CD4-positive, alpha-beta T cell treated with Interleukin-4 for 1 hour (primary cell): ENCODE measurements at places on chromosomes 16 and 17.

DNA sequence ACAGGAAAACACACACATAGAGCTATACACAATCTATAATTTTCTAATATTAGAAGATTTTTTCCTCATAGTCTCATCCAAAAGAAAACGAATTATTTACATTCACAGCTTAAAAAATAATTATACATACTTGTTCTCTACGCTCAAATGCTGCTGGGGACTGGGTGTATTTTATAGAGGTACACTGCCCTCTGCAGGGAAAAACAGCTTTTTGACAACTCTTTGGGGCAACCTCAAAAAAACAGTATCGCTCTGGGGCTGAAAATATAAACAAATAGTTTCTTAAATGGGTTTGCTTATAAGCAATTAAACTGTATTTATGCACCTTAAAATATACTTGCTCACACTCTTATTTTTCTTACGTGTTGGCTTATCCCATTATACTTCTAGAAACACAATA lies 261.8 kb upstream of the PSMD7 start:
- DNase-seq = no peak

DNA sequence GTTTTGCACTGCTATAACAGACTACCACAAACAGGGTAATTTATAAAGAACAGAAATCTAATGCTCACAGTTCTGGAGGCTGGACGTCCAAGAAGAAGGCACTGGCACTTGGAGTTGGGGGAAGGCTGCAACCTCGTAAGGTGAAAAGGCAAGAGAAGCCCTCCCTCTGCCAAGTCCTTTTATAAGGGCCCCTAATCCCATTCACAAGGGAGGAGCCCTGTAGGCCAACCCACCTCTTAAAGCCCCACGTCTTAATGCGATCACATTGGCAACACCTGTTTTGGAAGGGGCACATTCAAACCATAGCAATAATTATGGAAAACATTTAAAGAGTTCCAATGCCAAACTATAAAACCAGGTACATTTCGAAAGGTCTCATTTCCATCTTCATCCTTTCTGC lies 5.2 kb downstream of the PKD1L3 start:
- no peak for DNase-seq

DNA sequence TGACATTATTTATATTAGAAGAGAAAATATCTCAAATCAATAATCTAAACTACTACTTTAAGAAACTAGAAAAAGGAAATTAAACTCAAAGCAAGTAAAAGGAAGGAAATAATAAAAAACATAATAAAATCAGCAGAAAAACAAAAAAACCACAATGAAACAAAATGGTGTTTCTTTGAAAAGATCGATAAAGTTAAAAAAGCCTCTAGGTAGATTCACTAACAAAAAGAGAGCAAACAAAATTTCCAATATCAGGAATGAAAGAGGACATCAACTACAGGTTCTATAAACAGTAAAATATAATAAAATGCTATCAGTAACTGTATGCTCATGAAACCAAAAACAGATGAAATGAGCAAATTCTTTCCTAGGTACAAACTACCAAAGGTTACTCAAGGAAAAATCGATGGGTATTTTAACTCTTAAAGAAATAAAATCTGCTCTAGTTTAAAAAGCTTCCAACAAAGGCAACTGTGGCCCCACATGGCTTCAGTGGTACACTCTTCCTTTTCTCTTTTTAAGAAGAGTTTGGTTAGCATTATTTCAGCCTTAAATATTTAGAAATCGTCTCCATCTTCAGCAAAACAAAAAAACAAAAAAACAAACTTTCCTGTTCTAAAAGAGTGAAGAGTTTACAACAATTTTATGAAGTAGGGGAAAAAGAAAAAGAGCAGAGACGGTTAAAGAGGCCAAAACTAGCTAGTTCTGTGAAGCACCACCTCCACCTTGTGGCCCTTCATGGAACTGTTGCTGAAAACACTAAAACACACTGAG lies 102.2 kb downstream of the TRIM37 start:
- peak; percentile 80 for DNase-seq

GRCh38 chr16:78452025-78452555 lies 352.6 kb downstream of the WWOX start:
- no peak for DNase-seq

DNA sequence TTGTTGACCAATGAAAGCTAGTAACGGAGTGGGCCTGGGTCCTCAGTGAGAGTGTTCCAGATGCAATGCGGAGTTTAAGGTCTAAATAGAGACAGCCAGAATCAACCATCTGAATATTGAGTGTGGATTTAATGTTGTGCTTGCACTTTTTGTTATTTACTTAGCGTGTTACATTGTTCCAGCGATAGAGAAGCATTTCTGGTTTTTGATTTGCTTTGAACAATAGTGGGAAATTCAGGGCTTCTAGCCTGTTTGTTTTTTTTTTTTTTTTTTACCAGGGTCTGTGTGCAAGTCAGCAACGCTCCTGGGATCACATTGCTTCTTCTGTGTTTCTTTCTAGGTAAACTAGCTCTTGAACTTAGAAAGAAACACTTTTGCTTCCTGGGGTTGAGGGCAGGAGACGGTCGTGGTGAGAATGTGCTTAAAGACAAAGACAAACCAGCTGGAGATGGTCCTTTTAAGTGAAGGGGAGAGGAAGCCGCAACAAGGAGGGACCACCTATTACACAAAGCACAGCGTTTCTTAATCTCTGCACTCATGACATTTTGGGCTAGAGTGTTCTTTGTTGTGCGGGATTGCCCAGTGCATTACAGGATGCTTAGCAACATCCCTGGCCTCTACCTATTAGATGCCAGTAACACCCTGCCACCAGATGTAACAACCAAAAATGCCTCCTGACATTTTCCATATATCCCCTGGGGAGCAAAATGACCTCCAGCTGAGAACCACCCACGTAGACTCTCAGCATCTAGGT lies 119.2 kb downstream of the MAP2K6 start:
- no peak for DNase-seq

DNA sequence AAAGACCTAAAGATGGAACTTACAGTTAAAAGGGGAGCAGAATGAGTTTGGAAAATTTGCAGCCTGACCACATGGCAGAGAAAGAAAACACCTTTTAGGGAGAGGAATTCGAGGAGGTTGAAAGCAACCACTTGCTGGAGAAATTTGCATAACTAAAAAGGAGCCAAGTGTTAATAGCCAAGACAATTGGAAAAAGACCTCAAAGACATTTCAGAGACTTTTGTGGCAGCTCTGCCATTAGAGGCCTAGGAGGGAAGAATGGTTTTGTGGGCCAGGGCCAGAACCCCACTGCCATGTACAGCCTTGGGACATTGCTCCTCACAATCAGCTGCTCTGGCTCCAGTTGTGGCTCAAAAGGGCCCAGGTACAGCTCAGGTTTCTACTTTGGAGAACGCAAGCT lies 338.5 kb downstream of the UTP18 start:
- DNase-seq = no peak

DNA sequence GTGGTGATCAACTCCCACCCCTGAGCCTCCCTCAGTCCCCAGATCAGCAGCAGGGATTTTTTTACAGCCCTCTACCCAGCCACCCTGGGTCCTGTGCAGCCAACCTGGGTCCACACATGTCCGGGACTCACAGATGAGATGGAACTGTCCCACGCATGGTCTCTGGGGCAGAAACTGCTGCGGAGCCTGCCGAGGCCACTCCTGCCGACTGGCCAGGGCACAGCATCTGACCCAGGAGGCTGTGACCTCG lies 48.0 kb upstream of the ZCCHC14 start:
- no peak for DNase-seq

GRCh38 chr17:79720705-79721292 lies 9.9 kb upstream of the ENPP7 start:
- DNase-seq = no peak

DNA sequence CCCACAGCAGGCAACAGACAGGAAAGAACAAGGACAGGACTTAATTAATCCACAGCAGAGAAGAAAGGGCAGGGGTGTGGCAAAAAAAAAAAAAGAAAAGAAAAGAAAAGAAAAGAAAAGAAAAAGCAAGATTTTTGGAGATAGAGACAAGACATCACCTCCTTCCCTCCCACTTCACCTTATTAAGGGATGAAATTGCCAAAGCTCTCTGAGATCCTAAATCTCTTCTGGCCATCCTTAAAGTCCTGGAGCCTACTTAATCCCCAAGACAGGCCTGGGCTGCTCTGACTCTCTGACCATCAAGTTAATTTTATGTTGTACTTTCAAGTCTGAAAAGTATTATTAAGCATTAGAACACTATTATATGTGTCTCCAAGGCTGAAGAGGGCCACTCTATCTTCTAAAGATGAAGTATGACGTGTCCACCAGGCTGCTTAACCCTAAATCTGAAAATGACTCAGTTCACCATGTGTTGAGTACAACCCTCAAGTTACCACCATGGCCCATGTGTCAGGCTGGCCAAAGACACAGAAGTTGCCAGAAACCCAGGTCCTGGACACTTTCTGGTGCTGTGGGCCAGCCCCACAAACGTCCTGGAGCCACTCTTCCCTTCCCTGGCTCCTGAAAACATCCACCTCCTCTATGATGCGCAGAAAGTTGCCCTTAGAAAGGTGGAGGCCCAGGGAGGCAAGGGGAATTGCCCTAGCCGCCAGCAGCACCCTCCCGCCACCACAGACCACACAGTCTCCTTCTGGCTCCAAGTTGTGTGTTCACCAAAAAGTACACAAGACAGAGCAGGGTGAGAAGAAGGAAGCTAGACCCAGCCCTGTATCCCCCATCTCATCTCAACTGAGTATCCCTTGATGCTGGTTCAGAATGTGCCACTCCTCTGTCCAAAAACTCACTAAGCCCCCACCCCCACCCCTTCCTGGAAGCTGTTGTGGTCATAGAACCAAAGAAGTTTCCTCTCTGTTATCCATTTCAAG lies 2.7 kb downstream of the SOCS1 start:
- peak; percentile 70 for DNase-seq

DNA sequence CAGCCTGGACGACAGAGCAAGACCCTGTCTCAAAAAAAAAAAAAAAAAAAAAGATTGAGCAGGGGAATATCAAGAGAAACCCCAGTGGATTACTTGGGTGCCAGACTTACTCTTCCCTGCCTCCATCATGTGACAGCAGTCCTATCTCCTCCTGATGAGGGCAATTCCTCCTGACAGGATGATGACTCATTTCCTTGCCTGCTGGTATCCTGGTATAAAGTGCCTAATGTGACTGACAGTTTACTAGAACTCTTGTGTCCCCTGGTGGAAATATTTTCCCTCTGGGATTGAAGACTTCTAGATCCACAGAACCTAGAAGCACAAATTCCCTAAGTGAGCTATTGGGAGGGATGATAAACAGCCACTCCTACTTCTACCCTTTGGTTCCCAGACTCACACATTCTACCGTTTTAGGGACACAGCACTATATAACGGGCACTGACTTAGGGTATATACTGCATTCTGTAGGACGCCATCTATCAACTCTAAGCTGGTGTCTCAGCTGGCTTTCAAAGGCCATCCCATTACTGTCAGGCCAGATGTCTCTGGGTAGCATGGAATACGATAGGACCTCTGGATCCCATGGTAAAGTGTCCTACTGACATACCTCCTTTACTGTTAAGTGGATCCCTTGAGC lies 114.6 kb upstream of the MED13 start:
- no peak for DNase-seq

DNA sequence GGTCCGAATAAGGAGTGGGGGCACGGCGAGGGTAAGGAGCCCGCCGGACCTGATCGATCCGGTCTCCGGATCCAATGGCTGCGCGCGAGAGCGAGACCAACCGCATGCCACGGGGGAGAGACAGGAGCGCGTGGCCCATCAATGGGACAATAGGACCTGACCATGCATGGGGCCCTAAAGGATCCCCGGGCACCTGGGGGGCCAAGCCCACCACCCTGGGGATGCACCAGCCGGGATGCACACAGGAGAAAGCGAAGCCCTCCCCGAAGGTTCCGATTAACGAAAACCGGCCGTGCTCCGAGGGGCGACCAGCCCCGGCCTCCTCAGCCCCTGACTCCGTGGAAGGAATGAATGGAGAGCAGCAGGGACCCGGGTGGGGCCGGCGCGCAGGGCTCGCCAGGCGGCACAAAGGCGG lies 525 bp downstream of the JPT1 start:
- no peak for DNase-seq

- no peak for DNase-seq
Measured at GRCh38 chr16:88441460-88441859, 11.6 kb upstream of the ZFPM1 start.

DNA sequence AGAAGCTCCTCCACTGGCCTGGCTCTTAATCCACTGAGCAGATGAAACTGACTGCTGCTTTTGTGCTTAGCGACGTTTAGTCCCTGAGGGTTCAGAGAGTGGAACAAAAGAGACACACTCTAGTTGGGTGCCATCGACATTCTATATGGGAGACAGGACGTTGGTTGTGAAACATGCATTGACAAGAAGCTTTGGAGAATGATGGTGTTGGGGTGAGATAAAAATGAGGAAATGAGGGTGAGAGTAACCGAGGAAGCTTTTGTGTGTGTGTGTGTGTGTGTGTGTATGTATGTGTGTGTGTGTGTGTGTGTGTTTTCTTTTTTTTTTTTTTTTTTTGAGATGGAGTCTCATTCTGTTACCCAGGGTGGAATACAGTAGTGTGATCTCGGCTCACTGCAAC lies 89.5 kb downstream of the ABCC1 start:
- no peak for DNase-seq

DNA sequence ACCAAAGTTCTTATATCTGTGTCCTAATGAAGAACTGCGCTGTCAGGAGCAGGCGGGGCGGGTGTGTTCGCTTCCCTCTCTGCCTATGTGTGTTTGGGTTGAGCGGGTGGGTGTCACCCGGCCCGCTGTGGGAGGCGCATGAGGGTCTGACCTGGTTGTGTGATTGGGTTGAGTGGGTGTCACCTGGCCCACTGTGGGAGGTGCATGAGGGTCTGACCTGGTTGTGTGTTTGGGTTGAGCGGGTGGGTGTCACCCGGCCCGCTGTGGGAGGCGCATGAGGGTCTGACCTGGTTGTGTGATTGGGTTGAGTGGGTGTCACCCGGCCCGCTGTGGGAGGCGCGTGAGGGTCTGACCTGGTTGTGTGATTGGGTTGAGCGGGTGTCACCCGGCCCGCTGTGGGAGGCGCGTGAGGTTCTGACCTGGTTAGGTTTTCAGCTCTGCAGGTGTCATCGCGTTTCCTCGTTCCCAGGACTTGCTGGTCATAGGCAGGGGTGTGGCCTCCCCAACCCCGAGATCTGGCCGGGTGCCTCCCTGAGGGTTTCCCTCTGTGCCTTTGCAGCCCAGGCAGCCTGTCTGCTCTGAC lies 69.6 kb upstream of the ZNF750 start:
- peak; percentile 58 for DNase-seq

DNA sequence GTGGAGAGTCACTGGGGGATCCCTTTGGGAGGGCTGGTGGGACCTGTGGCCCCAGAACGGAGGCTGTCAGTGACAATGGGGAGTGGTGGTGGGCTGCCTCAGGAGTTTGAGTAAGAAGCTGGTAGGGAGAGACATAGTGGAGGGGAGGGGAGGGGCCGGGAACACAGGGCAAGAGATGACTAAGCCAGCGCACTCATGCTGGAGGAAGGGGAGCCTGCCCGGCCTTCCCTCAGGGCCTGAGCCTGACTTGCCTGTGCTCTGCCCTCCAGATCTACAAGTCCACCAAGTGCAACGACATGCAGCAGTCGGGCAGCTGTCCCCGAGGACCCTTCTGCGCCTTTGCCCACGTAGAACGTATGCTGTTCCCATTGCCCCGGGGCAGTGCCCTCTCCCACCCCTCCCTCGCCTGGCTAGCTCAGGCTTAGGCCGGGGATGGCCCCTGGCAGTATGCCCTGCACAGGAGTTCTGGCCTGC lies 29.3 kb downstream of the UNC13D start:
- no peak for DNase-seq

DNA sequence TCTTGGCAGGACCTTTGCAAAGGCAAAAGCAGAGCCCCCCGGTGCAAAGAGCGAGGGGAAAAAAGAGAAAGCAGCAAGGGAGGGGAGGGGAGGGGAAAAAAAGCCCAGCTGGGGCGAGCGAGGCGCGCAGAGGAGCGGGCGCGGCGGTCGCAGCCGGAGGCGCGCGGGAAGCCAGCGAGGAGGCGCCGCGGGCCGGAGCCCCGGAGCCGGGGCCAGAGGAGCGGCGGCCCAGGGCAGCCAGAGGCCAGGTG lies 129 bp downstream of the IRX5 start:
- no peak for DNase-seq
